Right hindlimb (tissue), 1 donor: ENCODE measurements at places on chromosomes 2 and 18.

GRCh38 chr2:55776966-55777365 lies 83.3 kb upstream of the PNPT1 start:
- no peak for DNase-seq

DNA sequence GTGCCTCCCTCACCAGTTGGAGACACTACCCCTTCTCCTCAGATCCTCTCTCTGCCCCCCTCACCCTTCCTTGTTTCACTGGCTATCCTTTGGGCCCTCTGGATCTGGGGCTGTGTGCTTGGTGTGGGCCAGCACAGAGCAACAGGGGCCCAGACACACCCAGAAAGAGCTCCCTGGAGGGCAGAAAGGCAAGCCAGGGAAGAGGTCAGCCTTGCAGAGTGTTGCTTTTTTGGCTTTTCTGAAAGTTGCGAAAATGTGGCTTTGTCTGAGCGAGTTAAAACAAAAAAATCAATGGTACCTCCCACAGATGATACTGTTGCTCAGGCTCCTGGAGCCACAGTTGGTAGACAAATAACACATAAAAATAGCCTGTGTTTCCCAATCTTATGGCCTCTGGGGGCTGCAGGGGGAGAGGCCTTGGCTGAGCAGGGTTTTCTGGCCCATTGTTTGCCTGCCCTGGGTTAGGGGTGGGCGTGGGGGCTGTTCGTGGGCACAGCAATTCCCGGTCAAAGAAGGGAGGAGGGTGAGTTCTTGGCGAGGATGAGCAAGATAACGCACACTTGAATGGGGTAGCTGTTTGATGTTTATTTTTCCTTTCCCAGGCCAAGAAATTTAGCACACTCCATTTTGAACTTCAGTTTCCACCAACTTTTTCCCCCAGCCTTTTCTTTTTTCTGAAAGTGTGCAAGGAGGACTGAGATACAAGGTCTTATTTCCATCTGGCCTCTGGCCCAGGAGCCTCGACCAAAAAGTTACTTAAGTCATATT lies 167.0 kb upstream of the HAAO start:
- DNase-seq, result peak; percentile 86

- DNase-seq, result no peak
Observed at GRCh38 chr2:95276888-95277245, 2.6 kb downstream of the PROM2 start.

DNA sequence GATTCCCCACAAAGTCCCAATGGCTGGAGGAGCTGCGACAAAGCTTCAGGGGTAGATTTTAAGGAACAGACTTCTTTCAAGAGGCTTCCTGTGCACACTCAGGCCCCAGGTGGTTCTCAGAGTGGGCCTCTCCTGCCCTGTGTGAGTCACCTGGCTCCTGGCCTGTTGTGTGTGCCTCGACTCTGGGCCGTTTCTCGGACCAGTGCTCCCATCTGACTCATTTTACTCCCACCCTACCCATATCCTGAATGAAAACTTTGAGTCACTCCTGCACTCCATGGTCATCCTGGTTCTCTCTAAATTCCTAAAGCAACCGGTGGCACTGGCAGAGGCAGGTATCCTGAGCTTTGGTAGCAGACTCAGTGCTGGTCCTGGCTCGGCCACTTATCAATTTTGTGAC lies 84.1 kb downstream of the CELF4 start:
- no peak for DNase-seq

DNA sequence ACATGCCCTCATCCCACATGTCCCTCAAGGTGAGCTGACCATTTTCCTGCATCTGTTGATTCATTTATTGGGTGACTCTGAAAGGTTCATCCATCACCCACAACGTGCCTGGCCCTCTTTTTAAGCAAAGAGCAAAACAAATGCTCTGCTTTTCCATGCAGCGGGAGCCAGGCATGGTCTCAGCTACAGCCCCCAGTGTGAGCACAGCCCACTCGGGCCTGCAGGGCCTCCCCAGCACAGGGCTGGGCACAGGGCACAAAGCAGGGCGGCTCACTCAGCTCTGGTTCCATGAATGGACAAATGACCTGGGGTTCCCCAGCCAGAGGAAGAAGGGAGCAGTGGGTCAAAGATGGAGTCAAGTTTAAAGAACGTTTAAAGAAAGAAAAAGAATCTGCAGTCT lies 24.1 kb upstream of the OTOS start:
- DNase-seq, result peak; percentile 4

DNA sequence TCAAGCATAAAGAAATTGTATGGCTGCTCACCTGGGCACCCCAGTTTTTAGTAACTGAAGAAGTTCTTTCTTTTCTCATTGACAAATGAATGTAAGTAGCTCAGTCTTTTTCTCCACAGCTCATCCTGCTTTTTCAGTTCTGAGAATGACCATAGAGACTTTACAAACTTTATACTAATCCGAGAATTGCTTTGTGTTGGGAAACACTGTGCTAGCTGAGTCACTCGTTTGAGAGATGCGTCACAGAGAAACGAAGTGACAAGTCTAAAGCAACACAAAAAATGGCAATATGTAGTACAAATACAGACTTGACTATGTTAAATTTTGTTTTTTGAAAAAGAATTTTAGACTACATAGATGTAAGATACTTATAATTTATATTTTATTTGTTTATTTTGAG lies 9.0 kb downstream of the LRRTM4 start:
- DNase-seq, result no peak
